ENCODE measurements at places on chromosomes 4 and X.

DNA sequence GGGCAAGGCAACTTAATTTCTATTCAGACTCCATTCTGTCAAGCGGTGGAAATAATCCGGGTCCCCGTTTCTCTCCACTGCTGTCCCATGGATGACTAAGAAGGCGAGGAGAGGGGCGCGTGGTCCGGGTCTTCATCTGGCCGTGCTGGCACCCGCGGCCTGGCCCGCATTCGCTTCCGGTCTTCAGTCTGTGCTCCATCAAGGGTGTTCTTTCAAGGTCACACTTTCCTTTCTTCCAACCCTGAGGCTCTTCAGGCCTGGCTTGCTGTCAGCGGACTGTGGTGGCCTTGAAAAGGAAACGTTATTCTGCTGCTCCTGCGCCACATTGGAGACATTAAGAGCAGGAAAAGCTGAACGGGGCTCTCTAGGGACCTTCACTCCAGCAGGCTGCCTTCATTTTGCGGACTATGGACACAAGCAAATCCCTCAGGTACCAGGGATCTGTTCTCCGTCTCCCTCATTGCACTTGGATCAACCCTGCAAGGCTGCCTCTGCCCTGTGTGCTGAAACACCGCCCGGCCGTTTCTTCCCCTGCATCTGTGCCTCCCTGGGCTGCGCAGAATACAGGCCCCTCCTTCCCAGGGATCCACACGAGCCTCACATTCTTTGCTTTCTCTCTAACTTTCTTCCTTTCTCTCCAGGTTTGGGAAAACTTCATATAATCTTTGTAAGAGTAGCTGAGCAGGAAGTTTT, 5.7 kb upstream of the SLC25A4 start:
- no peak for DNase-seq

DNA sequence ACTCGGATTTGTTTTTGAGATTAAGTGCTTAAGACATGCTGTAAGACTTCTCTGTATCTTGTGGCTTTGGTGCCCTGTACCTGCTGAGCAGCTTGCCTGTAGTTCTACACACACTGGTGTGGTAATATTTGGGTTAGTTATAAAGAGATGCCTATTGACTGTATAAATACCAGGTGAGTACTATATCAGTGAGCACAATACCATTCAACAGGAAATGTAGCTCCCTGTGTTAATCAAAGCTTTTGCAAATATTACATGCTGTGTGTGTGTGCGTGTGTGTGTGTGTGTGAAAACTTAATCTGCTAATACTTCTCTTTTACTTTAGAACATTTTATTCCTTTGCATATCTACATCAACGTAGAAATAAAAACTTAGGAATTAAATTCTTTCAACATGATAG, 30.1 kb downstream of the MYOZ2 start:
- no peak for DNase-seq

GRCh38 chr4:38090455-38091246, 130.5 kb downstream of the PTTG2 start:
- DNase-seq = no peak

- DNase-seq = no peak
Observed at GRCh38 chrX:103503163-103503852, 16.0 kb downstream of the RAB40A start.

DNA sequence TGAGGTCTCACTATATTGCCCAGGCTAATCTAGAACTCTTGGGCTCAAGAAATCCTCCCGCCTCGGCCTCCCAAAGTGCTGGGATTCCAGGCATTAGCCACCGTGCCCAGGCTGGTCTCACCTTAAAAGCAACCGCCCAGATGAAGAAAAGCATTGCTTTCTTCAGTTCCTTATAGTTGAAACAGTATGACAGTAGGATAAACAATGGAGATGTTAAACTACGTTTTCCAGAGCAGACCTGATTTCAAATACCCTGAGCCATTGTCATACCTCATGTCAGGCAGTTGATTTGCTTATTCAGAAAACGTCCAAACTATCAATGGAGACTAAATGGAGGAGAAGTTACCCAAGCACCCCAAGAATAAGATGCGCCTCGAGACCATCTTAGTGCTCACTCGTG, 26.3 kb upstream of the TMEM131L start:
- DNase-seq = no peak

GRCh38 chrX:116318672-116319071, 117.7 kb upstream of the SLC6A14 start:
- DNase-seq = no peak

- DNase-seq = no peak
Observed at GRCh38 chrX:5575407-5575806, 653.3 kb downstream of the NLGN4X start.

GRCh38 chrX:43633757-43634156, 22.3 kb upstream of the MAOA start:
- DNase-seq = no peak

DNA sequence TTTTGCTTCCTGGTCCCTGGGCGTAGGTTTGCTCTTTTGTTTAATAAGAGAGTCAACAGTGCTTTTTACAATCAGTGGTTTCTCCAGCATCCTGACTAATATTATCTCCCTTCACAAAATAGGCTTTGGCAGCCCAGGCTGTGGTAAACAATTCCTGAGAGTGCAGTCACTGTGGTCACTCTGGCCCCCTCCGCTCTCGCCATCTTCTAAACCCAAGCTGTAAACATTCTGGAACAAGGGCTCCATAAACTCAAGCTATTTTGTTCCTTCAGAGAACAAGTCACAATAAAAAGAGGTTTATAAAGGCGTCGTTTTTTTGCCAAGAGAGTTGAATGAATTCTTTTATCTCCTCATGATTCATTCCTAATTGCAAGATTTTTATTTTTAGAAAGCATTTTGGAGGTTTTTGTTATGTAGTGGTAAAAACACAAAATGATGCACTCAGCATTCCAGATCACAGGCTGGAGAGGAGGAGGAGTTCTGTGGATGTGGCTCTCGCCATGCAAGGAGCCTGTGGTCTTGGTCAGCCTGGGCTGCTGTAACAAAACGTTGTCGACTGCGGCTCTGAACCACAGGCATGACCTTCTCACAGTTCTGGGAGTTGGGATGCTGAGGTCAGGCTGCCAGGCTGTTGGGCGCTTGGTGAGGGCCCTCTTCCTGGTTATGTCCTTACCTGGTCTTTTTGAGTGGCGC, 486.4 kb upstream of the FAT1 start:
- DNase-seq = no peak

GRCh38 chr4:111537871-111538270, 607.4 kb upstream of the FAM241A start:
- DNase-seq = no peak

GRCh38 chr4:18075823-18076433, 54.4 kb upstream of the LCORL start:
- peak; percentile 22 for DNase-seq

DNA sequence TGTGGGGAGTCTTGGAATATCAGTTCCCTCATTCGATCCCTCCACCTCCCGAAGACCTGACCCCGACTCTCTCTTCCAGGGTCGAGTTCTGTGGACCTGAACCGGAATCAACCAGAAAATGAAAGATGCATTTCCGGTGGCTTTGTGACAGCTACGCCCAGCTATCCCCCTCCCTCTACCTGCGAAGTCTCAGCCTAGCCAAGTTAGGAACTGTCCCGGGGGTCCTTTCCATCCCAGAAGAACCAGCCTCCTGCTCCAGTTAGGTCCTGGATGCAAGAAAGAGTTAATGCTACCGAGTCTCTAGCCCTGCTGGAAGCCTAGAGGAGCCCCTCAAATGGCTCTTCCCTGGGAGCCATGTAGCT, 13.4 kb upstream of the ETDC start:
- DNase-seq = no peak

DNA sequence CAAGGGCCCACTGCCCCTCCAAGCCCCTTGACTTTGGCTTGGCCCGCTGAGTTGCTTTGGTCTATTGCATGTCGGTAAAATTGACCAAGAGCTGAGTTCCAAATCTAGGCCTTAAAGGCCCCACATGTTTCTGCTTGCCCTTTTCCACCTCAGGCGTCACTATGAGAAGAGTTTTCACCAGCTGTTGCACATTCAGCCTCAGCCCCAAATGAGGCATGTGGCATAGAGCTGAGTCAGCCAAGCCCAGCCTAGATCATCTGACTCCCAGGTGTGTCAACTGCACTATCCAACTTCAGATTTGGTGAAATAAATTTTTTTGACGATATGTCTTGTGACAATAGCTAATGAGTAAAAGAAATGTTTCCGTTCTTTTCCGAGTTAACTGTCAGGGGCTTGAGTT, 424.5 kb upstream of the FAM47C start:
- no peak for DNase-seq

DNA sequence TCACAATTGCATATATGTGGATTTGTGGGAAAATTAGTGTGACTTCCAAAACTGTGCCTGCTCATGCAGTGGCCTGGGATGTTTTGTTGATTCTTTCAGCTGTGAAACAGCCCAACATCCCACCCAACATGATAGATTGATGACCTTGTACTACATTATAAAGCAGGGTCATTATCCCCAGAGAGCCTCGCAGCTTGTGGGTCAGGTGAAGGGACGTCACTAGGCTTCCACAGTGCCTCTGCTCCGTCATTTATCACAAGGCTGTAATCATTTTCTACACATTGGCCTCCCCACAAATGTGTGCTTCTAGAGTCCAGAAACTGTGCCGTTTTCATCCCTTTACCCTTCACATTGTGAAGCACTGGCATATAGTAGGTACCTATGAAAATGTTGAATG, 31.6 kb downstream of the ALPK1 start:
- no peak for DNase-seq

- DNase-seq = no peak
Observed at GRCh38 chrX:17072721-17073230, 126.3 kb downstream of the REPS2 start.

GRCh38 chr4:149993030-149993429, 85.2 kb upstream of the DCLK2 start:
- DNase-seq = no peak

DNA sequence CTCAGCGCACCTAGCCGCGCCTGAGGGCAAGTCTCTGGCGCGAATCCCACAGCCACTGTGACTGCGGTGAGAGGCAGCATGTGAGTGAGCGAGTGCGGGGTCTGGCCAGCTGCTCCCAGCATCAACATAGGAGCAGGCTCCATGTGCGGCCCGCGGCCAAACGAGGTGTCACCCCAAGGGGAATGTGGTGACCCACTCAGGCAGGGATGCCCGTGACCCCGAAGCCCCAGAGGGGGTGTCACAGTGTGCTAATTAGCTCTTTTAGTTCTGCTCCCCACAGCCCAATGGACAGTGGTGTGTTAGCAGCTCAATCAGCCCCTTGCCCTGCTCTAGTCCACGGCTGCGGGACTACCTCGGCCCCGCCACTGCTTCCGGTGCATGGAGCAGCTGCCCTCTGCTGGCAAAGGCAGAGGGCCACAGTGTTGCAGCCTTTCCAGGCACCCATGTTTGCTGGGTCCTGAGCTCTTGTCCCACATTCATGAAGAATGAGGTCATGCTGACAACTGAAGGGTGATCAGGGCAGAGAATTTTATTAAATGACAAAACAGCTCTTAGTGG, 61.4 kb downstream of the AGA start:
- no peak for DNase-seq

- DNase-seq = no peak
Observed at GRCh38 chrX:120311727-120312063, 434 bp upstream of the TMEM255A start.

- no peak for DNase-seq
Observed at GRCh38 chr4:144340931-144341330, 200.4 kb upstream of the GYPA start.

- DNase-seq = no peak
Observed at GRCh38 chr4:158315706-158316105, 105.4 kb downstream of the TMEM144 start.

DNA sequence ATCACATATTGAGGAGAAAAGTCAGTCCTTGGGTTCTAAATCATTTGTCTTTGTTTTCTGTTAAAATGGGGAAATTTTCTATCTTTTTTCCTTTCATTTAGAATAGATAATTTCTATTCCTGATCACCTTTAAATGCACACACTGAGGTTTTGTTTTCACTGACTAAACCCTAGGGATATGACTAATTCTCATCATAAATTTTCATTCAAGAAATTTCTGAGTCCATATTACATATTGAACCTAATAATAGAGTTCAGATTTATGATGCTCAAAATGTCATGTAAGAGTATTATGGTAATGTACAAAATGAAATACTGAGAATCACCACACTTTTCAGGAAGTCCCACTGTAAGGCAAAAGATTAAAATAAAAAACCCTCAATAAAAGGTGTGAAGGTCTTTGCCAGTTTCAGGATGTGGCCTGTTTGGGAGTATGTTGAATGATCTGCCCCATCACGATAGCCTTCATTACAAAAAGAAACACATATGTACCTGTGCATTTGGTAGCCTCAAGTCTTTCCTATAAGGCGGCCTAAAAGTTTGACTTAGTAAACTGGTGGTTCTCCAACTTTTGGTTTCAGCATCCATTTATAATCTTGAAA, 49.4 kb downstream of the LEF1 start:
- DNase-seq = no peak

GRCh38 chr4:125097729-125098128, 217.0 kb upstream of the FAT4 start:
- DNase-seq = no peak

DNA sequence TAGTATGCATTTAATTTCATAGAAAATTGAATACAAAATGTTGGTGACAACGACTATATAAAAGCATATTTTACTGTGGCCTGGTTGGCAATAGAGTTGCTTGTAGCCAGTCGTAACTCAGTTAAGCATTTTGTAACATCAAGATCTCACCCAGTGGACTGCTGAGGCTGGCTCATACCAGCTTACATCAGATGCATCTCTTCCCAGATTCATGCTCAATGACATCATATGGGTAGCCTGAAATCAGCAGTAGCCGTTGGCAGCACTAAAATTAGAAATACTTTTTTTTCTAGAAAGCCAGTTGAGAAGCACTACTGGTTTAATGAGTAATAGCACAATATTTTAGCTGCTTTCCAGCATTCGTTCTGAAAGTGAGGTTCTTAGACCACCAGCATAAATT, 341.2 kb downstream of the TECRL start:
- DNase-seq = no peak

GRCh38 chrX:47687263-47687662, 28.3 kb upstream of the UXT start:
- DNase-seq = no peak

- no peak for DNase-seq
Observed at GRCh38 chr4:150244600-150244999, 166.4 kb downstream of the DCLK2 start.

DNA sequence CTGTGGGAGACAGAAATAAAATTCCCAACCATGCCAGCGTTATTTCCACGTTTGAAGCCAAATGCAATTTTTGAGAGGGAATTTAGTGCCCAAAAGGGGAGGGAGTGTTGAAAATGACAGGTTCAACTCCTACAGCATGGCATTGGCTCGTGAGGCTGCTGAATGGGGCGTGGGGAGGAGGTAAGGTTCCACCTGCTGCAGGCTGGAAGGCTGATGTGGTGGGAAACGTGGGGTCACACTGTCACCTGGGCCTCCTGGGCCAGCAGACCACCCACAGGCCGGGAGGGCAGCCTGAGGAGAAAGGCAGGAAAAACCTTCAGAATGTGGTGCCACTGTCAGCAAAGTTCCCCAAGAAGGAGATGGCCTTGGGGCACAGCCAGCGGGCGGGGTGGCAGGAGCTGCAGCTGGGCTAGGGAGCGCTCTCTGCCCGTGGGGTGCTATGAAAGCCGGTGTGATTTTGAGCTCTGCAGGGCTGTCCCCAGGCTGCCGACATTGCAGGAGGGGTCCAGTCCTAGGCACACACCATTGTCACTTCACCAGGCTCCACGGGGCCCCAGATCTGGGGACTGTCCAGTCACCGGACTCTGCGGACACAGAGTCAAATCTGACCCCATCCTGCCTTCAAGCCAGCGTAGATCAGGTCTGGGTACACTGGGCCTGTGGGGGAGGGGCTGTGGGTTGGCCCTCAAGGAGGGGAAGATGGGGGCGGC, 19.6 kb downstream of the MSANTD1 start:
- DNase-seq = no peak
